ENCODE measurements at places on chromosomes 6 and 20. TPM values are rescaled to one million over a fixed set of nuclear protein-coding genes. Genes with fewer than 3 reads are reported as not detected.
A peak's percentile ranks its signal among the peaks of the same experiment; 100 is the strongest.

- DNase-seq: no peak
Observed at GRCh38 chr6:35021004-35021403, 120.1 kb downstream of the TCP11 start.

GRCh38 chr20:57379263-57379647 lies 11.9 kb upstream of the RBM38 start:
- no peak for DNase-seq

DNA sequence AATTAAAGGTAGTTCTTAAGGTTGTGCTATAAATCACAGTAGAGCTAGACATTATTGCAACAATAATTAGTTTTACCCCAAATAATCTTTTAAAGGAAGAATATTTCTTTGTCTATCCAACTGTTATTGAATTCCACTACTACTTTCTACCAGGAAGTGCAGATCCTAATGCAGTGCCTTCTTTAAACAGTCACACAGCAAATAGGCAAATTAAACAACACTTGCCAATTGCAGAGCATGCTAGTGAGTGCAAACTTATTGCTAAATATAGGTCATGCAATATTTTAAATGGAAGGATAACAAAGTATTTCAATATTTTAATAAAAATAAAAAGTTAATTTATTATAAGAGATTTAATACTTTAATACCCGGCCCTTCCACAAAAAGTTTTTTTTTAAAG lies 107.3 kb upstream of the BCLAF1 start:
- DNase-seq: no peak

DNA sequence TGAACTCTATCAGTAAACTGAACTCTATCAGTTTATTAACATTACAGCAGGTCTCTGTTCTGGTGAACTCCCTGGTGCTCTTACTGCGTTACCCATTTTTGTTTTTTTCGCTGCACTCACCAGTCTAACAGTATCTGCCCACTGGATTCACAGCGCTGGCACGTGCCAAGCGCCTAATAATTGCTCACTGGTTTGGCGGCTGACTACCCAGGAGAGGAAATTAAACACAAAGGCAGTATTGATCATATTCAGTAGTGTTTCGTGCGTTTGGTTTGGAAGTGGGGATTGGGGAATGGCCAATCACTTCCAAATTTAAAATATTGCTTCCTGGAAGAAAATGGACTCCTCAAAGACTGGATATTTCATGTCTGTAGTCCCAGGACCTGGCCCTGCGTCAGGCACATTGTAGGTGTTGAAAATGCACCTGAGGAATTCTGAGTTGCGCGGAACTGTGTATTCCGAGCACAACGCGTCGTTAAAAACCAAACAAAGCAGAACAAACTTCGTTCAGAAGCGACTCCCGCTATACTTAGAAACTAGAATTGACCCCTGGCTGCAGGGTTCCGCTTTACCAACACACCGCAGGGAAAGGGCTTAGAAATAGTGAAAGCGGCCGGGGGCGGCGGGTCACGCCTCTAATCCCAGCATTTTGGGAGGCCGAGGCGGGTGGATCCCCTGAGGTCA lies 1.1 kb upstream of the RPS12 start:
- DNase-seq: peak; percentile 62

GRCh38 chr6:81747327-81747726 lies 5.2 kb downstream of the TENT5A start:
- DNase-seq: no peak

- no peak for DNase-seq
Observed at GRCh38 chr6:14004258-14004657, 79.5 kb downstream of the RNF182 start.

SYCP2 gene
- polyA plus RNA-seq: 2.5 TPM

Data from muscle of back (tissue), 13 donors.